AG04450 (cell line): ENCODE measurements at places on chromosomes 2 and 18.

DNA sequence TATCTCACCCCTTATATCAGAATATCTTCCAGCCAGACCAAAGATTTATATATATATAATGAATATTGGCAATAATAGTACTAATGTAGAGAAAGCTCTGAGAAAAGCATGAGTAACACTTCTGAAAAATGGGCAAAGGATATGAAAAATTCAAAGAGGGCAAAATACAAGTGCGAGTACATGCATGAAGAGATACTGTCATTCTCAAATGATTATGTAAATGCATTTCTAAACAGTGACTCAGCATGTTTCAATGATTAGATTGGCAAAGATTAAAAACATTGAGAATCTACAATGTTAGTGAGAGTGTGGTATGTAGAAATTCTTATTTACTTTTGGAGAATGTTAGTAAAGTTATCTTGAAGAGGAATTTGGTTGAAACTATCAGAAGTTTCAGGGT is 118.3 kb upstream of the NEDD4L start:
- DNase-seq: peak; percentile 24

GRCh38 chr2:130726614-130727180 is 2.2 kb upstream of the GPR148 start:
- DNase-seq: no peak

DNA sequence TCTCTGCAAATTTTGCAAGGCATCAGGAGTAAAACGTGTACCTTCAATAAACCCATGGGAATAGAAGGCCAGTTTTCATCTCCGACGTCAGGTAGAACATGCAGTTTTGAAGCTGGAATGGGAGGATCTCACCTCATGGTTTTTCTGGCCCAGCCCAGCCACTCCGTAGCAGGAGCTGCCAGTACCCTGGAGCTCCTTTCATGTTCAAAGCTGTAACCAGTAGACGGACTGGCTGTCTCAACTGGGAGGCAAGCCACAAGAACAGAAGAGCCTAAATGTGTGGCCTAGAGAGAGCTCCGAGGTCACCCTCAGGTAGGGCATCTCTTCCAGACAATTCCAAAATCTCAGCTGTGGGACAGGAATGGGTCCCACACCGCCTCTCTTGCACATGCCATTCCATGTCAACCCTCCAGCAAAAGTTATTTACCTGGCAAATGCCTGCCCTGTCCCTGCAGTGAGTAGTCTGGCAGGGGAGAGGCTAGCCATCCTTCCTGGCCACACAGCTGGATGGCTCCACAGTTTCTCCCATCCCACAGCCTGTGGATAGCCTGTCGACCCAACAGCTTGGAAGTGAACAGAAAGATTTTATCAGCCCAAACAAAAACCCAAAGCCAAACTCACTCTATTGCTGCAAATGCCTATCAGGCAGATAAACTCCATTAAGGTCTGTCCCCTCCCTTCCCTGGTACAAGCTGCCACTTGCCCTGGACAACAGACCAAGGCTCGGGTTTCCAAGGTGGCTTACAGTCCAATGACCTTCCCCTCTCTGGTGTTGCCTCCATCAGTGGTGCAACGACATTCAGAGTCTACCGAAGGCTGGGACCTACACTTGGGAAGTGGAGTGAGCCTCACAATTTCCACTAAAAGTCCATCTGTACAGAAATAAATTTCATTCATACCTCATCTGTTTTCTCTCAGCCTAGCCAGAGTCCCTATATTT is 27.8 kb downstream of the CRACDL start:
- DNase-seq: no peak

GRCh38 chr2:73561422-73561821 is 80.8 kb downstream of the NAT8 start:
- no peak for DNase-seq

- no peak for DNase-seq
Measured at GRCh38 chr18:76855594-76855993, 33.2 kb downstream of the ZNF236 start.

GRCh38 chr2:25029183-25029554 is 12.7 kb upstream of the EFR3B start:
- no peak for DNase-seq

DNA sequence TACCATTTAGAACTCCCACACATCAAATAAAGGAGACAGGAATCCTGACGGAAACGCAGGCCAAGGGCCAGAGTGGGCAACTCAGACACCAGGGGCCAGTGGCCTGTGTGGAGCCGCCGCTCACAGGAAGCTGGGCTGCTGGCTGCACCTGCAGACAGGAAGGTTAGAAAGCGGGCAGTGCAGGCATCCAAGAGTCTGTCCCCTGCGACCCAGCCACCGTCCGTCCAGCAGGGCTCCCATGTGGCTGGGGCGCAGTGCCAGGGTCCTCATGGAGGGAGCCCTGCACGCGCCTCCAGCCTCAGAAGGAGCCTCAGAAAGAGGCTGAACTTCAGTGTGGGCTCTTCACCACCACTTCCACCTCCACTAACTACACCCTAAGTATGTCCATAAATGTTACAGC is 2.5 kb upstream of the ANO7 start:
- DNase-seq: no peak

GRCh38 chr2:220033546-220033945 is 406.1 kb downstream of the SLC4A3 start:
- no peak for DNase-seq

DNA sequence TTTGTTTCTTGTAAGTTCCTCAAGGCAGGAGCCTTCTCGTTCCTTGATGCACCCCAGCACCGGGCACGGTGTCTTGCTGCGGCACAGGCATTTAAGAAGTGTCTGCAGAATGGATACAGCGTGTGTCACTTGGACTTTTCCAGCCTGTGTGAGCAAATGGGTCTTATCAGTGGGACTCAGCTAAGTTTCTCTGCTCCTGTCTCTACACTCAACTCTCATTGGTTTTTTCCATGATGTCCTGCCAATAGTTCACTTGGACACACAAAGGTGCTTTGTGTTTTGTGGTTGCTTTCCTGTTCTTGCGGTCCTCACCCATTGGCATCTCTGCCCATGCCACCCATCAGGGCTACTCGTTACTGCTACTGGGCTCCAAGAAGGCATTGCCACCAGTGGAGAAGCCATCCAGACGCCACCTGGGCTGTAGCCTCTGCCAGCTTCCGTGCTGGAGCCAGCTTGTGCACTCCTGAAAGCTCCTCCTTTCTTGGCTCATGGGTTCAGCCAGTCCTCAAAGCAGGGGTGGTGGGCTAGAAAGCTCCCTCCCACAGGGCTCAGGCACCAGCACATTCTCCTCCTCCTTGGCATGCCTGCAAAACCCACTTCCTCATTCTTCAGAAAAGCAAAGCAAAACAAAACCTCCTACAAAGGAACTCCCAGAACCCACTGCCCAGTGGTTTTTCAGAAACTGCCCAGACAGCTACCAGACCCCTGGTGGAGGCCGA is 41.4 kb downstream of the IL1R2 start:
- peak; percentile 69 for DNase-seq

DNA sequence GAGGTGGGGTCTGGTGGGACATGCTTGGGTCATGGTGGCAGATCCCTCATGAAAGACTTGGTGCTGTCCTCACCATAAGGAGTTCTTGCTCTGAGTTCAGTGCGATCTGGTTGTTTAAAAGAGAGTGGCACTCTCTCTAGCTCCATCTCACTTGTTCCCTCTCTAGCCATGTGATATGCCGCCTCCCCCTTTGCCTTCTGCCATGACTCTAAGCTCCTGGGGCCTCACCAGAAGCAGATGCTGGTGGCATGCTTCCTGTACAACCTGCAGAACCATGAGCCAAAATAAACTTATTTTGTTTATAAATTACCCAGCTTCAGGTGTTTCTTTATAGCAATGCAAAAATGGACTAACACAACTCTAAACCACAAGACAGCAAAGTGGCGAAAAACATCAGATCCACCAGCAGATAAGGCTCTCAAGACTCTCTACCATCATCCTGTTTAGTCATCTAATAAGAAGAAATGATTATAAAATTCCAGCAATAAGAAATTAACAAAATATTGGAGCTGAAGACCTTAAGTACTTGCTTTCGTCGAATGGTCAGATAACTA is 75.5 kb downstream of the OLA1 start:
- no peak for DNase-seq

DNA sequence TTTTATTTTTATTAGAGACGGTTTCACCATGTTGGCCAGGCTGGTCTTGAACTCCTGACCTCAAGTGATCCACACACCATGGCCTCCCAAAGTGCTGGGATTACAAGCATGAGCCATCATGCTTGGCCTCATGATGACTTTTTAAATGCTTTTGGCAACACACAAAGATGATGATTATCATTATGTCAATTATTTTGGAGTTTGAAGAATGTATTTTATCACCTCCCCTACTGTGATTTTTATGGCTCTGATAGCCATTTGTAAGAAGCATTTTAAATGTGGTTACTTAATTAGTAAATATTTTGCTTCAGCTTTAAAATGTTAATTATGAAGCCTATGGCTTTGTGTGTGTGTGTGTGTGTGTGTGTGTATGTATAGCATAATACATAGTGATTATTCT is 45.1 kb upstream of the RAB27B start:
- no peak for DNase-seq

- no peak for DNase-seq
Measured at GRCh38 chr2:195162194-195162593, 494.8 kb upstream of the SLC39A10 start.

DNA sequence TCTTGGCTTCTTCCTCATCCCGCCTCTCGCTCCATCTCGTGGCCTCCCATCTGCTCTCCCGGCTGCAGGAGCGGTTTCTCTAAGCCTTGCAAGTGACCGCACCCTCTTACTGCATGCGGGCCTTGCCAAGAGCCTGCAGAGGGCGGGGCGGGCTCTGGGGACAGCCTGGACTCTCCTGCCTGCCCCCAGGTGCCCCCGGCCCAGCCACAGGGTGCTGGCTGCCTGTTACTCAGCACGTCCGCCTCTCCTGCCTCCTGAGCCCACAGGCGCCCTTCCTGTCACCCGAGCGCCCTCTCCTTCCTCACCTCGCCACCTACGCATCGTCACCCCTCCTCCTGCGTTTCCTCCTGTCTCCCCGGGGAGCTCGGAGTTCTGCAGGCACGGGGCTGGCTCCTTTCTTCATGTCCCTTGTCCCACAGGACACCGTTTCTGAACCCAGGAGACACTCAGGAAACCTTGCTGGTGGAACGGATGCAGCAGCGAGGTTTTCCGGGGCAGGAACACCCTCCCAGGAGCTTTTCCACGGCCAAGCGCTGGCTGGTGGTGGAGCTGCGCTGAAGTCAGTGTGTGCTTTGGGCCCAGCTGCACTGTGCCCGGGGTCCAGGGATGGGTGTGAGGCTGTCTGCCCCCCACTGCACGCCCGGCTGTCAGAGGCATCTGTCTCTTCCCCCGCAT is 28.5 kb downstream of the HPCAL1 start:
- DNase-seq: no peak

- DNase-seq: no peak
Measured at GRCh38 chr18:23964282-23965238, 50.0 kb upstream of the TTC39C start.

- DNase-seq: peak; percentile 84
Measured at GRCh38 chr2:132671151-132671835, 1.3 kb upstream of the LYPD1 start.

- DNase-seq: no peak
Measured at GRCh38 chr2:39264733-39265132, 21.0 kb upstream of the CDKL4 start.

- DNase-seq: no peak
Measured at GRCh38 chr2:196205881-196206435, 34.6 kb upstream of the STK17B start.

- no peak for DNase-seq
Measured at GRCh38 chr2:191917430-191917881, 70.6 kb upstream of the CAVIN2 start.

DNA sequence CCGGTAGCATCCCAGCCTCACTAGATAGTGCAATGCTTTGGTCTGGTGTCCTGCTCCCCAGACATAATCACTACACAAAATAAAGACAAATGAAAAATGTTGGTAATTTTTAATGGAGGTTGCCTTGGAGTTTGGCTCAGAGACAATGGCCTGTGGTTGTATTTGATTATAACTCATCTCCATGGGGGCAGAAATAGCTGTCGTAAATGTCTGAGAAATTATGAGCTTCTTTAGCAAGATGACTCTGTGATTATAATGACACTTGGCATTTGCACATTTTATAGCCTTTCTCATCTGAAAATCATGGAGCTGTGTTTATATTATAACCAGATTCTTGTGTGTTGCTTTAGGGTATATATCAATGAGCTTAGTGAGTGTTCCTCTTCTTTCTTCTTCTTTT is 1779.7 kb upstream of the CELF4 start:
- no peak for DNase-seq

GRCh38 chr2:34831096-34831495 is 1232.0 kb upstream of the FAM98A start:
- no peak for DNase-seq

DNA sequence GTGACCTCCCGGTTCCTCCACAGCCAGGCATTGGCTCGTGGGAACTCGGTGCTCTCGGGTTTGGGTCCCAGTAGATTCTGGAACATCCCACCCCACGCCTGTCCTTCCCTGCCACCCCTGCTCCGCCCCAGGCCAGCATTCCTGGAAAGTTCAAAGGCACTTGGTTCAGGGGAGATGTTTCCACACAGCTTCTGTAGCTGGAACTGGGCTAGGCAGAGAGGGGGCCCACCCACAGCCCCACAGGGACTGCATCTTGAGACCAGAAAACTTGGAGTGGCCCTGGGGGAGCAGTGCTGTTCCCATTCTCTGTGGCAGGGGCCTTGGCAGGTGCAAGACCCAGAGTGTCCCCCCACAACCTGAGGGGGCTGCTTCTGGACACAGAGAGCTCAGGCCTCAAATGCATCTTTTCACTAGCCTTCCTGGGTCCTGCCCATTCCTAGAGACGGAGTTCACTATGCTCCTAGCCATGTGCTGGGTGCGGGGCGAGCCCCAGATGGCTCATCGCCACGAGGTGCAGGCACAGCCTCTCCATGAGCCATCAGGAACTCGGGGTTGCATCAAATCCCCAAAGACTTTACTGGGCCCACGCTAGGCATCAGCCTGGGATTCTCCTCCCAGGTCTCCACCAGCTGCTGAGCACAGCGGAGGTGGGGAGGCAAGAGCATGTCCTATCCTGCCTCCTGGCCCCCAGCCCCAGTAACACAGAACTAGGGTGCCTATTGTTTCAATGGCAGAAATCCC is 68.7 kb downstream of the ZFP36L2 start:
- no peak for DNase-seq

- no peak for DNase-seq
Measured at GRCh38 chr18:37550118-37550875, 15.3 kb downstream of the CELF4 start.

DNA sequence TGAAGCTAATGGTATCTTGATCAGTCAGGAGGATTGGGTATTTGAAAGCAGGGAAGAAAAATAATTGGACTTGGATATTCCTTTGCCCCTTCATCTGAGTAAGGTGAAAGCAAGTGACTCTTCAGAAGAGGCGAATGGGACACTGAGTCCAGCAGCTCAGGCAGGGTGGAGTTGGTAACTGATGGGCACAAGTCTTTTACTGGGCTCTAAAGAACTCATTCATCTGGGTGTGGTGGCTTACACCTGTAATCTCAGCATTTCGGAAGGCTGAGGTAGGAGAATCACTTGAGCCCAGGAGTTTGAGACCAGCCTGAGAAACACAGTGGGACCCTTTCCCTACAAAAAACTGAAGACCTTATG is 11.2 kb downstream of the CFLAR start:
- no peak for DNase-seq
